ENCODE measurements at places on chromosomes 6 and 20. TPM values are rescaled to one million over a fixed set of nuclear protein-coding genes. Genes with fewer than 3 reads are reported as not detected.

Gene TMEM200A
- polyA plus RNA-seq: 9.2 TPM

Gene VGLL2
- not detected for polyA plus RNA-seq

Gene VSTM2L
- 1.2 TPM for polyA plus RNA-seq

Gene VSX1
- not detected for polyA plus RNA-seq

Gene STX11
- 0.90 TPM for polyA plus RNA-seq

Gene PRR18
- polyA plus RNA-seq: not detected

Gene RRAGD
- polyA plus RNA-seq: not detected

Gene RSPH9
- 0.77 TPM for polyA plus RNA-seq

Gene EYS
- polyA plus RNA-seq: 0.04 TPM

DNA sequence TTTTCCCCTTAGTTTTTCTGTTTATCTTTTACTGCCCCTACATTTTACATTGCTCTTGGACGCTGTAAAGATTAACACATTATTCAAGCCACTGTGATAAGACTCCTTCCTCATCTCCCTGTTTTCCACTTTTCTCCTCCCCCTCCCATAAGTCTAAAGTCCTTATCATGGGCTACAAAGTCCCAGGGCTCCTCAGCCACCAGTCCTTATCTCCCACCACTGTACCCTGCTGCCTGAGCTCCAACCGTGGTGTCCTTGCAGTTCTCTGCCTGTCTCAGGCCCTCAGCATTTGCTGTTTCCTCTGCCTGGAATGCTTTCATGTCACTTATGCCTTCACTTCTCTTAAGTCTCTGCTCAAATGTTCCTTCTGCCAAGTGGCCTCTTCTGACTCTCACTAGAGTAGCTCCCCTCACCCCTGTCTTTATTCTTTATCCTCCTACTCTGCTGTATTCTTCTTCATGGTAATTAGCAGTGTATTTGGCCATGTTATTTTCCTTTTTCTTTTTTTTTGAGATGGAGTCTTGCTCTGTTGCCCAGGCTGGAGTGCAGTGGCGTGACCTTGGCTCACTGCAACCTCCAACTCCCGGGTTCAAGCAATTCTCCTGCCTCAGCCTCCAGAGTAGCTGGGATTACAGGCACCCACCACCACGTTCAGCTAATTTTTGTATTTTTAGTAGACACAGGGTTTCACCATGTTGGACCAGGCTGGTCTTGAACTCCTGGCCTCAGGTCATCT, 10.8 kb upstream of the LATS1 start:
- DNase-seq: no peak

DNA sequence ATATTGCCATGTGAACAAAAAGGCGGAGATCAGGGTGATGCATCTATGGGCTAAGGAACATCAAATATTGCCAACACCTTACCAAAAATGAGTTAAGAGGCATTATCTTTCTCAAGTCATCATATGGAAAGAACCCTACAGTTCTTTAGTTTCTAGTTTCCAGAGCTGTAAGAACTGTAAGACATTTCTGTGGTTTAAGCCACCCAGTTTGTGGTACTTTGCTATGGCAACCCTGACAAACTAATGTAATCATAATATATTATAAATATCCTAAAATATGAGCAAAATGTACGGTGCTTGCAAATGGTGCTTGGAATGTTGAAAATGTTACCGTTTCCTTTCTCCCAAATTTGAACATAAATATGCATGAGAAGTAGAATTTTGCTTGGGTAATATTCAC, 349.6 kb downstream of the PHF3 start:
- no peak for DNase-seq

DNA sequence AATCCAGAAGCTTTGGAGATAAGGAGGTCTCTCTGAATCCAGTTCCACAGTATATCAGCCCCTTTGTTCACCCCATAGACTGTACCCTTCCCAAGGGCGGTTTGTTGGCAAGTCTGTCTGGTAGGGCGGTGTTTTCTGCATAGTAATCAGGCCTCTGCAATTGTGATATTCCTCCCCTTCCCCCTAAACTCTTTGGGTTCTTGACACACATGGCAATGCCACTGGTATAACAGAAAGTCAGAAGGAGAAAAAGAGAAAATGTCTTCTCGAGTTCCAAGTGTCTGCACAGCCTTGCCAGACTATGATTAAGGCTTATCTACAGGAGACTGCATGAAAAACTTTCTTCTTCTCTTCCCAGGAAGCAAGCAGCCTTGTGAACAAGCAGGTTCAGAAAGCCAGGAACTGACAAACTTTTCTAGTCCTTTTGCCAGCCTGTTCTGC, 45.6 kb downstream of the FOXO3 start:
- no peak for DNase-seq

- DNase-seq: no peak
Measured at GRCh38 chr6:118685823-118686449, 34.5 kb upstream of the CEP85L start.

DNA sequence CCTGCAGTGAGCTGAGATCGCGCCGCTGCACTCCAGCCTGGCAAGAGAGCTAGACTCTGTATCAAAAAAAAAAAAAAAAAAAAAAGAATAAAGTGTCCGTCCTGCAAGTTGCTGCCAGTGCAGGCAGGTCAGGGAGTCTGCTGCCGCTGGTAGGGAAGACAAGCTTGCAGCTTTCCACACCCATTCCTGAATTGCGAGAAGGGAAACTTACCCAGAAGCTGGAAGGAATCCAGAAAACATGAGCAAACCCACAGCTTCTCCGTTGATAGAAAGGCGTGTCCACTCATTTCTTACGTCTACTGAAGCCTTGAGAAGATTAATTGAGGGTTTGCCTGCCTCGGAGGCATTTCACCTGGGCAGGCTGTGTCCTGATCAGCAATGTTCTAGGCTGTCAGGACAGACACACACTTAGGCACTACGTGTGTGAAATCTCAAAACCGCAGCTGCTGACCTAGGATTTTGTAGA, 61.6 kb upstream of the DSP start:
- no peak for DNase-seq

- no peak for DNase-seq
Measured at GRCh38 chr6:93785694-93786030, 366.3 kb upstream of the EPHA7 start.

GRCh38 chr6:33828452-33828763, 24.6 kb upstream of the MLN start:
- DNase-seq: no peak

GRCh38 chr20:59139998-59140397, 23.6 kb upstream of the ZNF831 start:
- no peak for DNase-seq

- no peak for DNase-seq
Measured at GRCh38 chr20:57548177-57549058, 12.5 kb upstream of the PCK1 start.

GRCh38 chr6:108811490-108811889, 36.7 kb upstream of the ARMC2 start:
- DNase-seq: no peak

DNA sequence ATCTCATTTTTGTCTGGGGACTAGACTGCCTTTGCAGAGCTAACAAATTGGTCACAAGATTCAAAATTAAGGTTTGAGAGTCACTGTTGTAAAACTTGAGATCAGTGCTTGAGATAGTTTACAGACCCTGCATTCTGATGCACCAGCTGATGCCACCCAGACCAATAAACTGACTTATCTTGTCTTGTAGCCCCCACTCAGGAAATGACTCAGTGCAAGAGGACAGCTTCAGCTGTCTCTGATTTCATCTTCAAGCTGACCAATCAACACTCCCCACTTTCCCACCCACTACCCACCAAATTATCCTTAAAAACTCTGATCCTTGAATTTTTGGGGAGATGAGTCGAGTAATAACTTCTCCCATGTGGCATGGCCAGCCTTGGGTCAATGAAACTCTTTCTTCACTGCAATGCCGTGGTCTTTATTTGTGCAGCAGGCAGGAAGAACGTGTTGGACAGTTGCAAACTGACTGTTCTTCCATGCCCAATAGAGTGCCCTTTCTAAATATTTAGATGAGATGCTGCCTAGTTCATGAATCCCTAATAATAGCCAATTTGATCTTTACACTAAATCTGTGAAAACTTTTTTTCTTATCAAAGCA, 48.3 kb upstream of the PROKR2 start:
- peak; percentile 1 for DNase-seq

DNA sequence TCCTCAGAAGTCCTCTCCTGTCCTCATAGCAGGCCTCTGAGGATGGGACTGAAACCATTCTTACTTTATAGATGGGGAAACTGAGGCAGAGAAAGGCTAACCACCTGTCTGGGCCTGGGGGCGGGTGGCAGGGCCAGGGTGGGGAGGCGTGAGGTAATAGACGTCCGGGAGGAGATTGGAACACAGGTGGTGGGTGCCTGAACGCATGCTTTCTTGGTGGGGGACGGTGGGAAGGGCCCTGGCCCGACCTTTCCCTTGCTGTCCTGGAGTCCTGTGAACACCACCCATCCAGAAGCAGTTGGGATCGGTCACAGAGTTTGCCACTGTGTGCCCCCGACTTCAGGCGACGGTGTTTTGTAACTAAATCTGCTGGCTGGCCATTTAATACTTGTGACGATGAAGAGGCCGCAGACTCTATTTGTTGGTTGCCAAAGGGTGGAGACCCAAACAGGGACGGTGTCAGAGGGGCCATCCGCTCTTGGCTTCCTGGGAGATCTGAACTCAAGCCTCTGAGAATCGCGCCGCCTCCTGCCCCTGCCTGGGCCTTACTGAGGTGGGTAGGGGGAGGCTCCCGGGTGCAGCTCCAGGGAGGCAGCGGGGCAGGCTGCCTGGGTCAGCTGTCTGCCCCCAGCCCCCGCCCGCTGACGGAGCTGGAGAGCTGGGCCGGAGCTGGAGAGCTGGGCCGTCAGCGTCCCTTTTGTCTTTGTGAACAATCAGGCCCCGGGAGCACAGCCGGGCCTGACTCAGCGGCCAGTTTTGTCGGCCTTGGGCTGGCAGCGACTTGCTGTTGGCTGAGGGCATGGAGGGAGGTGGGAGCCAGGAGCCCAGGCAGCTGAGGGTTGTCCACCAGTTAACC, 4.1 kb downstream of the RBM38 start:
- DNase-seq: no peak

DNA sequence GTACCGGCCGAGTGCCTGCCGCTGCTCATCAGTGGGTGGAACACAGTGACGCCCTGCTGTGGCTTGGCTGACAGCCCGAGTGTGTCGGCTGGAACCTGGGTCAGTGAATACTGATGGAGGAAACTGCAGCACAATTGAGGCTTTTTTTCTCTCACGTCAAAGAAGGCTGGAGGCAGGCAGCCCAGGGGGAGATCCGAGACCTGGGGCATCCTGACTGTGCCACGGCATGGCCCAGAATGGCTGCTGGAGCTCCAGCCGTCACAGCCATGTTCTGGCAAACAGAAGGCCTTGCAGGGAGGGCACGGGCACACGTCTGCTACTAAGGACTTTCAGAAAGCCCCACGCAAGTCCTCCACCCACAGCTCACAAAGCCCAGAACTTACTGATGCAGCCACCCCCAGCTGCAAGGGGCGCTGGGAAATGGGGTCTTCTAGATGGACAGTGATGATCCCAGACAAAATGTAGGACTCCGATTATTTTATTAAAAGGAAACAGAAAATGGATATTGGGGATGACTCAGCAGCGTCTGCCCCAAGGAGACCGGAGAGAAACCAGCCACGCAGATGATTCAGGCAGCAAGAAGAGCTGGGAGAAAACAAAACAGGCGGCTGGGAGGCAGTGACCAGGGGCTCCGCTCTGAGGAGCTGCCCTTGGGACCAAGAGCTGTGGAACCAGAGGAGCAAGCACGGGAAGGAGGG, 140.0 kb downstream of the TAF4 start:
- DNase-seq: no peak

DNA sequence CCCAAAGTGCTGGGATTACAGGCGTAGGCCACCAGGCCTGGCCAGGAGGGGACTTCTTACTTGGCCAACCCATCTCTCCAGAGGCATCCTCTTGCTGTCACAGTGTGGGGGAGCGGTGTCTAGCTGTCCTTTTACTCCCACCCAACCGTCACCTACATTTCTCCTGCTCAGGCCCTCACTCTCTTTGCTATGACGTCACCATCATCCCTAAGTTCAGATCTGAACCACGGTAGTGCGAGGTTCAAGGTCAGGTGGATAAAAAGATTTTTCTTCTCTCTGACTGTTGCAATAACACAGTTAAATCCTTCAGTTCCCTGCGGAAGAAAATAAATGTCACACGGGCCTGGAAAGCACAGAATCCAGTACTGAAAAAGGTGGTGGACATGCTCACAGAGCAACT, 7.3 kb upstream of the RAET1L start:
- no peak for DNase-seq

DNA sequence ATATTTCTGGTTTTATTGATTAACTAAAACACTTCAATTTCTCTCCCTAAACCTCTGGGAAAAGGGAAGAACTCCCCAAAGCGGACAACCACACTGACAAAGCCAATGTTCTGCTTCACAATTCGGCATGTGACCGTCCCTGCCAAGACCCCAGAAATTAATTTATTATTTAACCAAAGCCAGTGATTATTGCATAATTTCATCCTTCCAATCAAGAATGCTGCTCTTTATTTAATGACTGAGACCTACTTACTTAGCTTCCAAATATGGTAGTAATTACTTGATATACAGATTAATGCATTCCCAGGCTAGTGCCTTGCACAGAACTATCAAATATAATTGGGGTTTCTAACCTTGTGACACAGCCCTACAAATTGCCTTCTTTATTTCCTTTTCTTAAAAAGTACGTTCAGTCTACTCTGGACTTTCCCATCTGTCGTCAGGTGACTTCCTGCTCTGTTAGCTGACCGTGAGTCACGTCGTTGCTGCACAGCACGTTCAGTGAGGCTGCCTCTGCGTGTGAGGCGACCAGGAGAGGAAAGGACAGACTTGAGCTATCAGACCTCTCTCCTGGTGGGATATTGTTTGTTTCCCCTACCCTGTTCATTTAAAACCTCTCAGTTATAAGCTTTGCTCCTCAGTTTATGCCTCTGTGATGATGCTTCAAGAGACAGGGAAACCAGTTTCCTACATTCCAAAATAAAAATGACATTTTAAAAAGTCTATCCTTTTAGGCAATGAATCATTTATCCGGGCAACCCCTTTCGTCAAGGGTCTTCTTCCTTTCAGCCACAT, 55.7 kb upstream of the TNFAIP3 start:
- DNase-seq: peak; percentile 54

DNA sequence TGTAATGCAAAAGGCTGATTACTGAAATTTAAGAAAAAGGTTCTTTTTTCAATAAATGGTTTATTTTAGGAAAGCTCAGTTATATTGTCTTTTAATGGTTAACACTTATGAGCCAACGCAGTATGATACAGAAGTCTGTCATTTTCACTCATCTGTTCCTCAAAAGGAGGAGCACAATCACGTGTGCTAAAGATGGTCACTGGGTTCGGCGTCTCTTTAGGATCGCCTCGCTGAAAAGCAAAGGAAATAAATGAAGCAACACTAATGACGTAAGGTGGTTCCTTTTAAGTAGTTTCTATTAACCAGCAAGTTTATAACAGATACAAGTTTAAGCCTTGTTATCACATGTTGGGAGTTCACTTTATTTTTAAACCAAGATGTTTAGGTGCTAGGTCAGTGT, 125.7 kb downstream of the MAP3K4 start:
- no peak for DNase-seq

All from BJ (cell line).